ENCODE measurements at places on chromosomes 7 and 10.

- no peak for DNase-seq
Observed at GRCh38 chr10:132548869-132549268, 11.3 kb downstream of the INPP5A start.

GRCh38 chr10:62903828-62904227 is 87.7 kb upstream of the EGR2 start:
- no peak for DNase-seq

GRCh38 chr7:135756191-135756590 is 7.6 kb upstream of the FAM180A start:
- DNase-seq, result no peak

DNA sequence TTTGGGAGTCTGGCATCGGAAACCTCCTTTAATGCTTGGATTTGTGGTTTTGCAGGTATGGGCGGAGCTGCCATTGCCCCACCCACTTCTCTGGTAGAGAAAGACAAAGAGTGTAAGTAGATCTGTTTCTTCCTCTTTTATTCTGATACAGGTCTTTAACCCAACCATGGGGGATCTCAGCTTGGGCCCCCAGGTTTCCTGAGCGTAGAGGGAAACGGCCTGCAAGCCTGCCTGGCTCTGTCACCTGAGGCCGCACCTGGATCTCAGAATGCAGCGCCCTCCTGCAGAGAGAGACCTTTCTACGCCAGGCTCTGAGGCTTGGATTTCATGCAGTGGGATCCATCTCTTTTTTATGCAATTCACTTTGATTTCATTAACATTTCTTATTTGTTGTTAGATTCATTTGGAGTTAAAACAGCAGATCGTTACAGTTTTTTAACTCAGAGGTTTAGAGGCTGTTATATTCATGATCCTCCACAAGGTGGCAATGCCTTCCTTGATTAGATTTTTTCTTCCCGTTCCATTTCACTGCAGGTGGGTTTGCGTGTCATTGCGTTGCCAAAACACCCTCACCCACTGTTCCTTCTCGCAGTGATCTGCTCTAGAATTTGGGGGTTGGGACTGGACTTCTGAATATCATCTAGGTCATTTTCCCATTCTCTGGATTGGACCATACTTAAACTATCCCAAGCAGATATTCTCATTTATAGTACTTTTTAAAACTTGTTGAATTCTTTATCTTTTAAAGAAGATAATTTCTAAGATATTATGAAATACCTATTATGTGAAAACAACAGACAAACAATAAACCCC is 20.0 kb downstream of the RBM17 start:
- DNase-seq, result no peak

DNA sequence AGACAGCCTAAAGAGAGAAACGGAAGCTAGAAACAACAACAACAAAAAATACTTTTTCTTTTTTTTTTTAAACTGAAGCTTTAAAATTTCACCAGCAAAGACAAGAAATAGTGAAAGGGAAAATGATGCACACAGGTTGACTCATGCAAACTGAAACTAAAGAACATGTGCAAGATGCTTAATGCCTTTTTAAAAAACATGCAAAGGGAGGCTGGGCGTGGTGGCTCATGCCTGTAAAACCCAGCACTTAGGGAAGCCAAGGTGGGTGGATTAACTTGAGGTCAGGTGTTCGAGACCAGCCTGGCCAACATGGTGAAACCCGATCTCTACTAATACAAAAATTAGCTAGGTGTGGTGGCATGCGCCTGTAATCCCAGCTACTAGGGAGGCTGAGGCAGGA is 15.1 kb upstream of the CUBN start:
- no peak for DNase-seq

DNA sequence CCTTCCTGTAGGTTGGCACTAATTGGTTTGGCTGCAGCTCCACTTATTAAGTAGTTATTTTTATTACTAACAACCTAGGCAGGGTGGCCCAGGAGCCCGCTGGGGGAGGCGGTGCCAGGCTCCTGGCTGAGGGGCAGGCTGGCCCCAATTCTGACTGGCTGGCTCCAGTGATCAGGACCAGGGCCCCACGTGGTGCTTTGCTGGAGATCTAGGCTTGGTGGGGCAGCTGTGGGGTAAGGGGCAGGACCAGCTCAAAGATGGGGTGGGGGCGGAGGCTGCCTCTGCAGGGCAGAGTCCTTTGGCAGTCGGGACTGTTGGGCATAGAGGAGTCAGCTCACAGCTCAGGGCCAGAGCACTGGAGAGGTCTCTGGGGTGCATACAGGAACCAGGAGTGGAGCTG is 2.4 kb downstream of the ASL start:
- DNase-seq, result no peak

DNA sequence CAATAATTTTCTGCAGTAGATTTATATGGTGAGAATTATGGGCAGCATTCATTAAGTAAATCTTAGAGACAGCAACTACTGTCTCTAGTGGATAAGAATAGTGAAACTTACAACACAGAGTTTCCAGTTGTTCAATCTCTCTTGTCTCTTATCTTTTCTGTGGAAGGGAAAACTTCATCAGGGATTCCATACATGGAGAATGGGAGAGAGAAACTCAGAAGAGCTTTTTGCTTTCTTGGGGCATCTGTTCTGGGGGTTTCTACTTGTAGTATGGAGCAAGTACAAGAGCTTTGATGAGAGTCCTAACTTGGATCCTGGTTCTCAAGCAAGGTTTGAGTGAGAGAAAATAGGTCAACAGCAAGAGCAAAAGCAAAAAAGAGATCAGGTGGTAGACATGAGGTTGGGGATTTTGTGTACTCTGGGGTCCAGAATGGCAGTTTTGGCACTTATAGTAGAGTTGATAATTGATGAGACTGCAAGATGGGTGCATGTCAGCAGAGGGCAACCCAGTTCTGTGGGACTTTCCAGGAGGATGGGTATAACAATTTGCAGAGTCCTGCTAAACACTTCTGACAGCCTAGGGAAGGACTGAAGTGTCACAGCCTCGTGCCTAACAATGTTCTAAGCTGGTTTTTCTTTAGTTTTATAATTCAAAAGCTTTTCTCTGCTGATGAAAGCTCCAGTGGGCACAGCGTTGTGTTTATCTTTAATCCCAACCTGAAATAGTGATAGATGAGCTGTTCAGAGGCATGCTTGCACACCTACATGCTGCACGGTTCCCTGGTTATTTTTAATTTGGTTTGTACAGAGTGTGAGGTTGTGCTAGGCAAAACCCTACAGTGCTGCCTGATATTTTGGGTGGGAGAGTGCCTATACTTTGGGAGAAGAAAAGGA is 32.0 kb upstream of the STRIP2 start:
- no peak for DNase-seq

DNA sequence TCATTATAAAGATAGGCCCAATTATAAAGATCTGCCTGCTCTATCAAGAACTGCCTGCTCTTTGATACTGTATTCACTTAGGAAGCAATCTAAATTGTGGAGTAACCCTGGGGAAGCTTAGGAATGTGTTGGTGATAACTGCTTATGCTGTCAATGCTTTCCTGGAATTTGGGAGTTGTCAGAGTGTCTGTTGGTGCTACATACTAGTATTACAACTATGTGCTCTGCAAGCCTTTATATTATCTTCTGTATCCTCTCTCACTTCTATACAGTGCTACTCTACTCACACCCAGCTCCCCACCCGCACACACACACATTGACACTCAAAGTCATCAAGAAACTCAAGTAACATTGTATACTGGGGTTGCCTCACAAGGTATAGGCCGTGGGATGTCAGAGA is 6.1 kb downstream of the ZNF277 start:
- no peak for DNase-seq

DNA sequence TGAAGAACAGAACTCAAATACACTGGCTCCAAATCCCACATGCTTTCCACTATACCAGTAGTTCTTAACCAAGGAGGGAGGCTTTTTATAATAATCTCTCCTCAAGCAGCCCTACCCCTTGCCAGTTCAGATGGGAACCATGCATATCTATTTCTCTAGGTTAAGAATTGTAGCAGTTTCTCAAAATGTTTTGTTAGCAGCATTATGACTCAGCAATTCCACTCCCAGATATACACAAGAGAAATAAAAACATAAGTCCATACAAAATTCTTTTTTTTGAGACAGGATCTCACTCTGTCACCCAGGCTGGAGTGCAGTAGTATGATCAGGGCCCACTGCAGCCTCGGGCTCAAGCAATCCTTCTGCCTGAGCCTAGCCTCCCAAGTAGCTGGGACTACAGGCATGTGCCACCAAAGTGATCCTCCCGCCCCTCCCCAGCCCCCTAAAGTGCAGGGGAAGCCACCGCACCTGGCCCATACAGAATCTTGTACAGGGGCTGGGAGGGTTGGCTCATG is 18.1 kb downstream of the YWHAG start:
- DNase-seq, result no peak

GRCh38 chr10:6578795-6579182 is 1.3 kb downstream of the PRKCQ start:
- DNase-seq, result no peak

- no peak for DNase-seq
Observed at GRCh38 chr10:2660276-2660675, 407.1 kb upstream of the PFKP start.

DNA sequence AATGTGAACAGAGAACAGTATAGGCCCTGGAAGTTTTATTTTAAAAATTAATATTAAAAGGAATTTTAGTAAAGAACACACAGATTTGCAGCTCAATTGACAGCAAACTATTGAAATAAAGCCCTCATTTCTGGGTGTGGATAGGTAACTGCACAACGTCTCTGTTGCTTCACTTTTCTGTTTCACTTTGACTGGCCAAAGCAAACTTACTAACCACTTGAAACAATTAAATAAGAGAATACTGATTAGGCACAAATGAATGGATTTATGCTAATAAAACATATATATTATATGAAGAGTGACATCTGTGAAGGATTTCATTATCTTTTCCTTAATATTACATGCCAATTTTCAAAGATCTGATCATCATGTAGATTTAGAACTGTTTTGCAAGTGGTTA is 11.9 kb downstream of the ZNF804B start:
- no peak for DNase-seq

Measured in stimulated activated CD8-positive, alpha-beta memory T cell treated with anti-CD3 and anti-CD28 coated beads, Interleukin-4, amount 100 ng/mL, for 1 hour (primary cell).